ENCODE measurements at places on chromosomes 2 and 18.

DNA sequence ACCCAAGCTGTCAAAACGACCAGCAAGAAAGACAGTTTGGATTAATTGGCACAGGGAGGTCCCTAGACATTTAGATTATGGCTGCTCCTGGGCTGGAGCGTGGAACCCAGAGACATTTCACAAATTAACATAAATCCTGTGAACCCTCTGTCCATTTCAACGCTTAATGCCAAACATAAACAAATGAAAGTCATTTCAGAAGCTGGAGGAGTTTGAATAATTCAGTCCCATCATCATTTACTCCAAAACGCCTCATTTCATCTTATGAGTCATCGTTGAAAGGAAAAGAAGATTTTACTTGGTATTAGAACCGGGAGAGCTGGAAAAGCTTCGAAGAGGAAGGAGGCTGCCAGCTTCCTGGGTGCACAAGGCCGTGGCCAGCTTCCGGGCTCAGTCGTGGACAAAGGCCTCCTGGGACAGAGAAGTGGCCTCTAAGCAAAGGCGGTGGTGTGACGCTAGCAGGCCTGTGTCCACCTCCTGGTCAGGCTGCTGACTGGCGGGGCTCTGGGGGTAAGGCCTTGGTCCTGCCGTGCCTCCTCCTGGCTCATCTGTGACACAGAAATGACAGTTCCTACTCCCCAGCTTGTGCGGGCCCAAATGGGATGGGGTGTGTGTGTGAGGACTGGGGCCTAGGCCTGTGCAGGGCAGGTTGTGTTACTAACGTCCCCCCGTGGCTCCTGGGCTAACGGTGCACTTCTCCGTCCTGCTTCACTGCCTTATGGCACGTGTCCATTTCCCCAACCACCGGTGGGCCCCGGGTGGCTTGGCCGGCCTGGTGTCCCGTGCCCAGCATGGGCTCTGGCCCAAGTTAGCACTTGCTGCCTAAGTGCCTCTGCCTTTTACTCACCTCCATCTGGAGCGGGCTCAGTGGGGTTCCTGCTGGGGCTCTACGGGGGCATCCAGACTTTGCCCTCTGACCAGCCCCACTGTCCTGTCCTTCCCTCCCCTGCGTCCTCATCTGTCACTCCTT is 71.6 kb downstream of the RRM2 start:
- no peak for DNase-seq

DNA sequence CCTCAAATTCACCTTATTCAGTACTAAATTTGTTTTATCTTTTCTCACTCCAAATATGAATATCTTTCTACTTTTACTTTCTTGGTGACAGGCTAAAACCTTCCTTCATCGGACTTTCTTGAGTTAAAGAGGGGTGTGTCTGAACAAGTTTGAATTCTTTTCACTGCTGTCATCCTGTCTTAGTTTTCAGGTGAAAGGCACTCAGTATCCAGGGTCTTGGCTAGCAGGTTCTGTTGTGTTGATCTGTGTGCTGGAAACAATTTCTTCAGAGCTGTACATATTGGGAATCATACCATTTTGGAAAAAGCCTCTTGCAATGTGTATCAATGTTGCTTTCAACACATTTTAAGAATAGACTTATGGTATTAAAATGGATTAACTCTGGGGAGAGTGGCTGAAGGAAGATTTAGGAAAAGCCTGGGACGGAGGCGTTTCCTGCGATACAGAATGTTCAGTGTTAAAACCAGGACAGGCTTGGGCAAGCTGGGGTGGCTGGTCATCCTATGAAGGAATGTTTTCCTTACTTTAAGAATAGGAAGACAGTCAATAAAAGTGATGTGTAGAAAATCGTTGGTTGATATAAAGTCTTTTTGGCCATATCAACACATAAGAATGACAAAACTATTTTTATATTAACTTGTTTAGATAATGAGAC is 350.7 kb upstream of the SPRED2 start:
- DNase-seq, result no peak

DNA sequence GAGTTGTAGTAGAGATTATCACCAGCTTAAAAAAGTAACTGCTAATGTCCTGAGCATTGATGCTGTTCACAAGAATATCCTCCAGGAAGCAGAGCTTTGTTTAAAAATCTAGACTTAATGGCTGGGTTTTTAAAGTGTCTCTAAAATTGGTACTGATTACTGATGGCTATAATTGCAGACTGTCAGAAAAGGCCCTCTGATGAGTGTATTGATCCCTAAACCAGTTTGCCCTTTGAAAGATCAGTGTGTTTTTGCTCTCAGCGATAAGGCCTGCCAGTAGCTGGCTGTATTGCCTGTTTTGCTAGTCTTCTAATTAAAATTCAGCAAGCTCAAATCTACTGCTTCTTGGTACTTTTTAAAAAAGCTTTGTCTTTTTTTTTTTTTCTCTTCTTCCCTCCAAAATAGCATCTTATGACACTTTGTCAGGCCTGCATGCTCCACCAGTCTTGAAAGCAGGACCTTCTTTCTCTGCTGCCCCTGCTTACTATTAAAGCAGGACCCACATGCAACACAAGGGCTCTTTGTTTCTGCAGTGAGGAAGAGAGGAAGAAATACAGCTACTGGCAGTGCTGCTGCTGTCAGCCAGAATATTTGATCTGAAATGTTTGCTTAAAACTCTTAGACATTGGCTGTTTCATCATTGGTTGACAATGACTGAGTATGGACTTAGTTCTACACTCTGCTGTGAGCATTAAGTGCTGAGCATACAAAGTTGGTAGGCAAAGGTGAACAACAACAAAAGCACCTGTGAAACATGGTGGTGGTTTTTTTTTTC is 1.8 kb downstream of the SEC11C start:
- peak; percentile 74 for DNase-seq

- DNase-seq, result no peak
Observed at GRCh38 chr2:147659051-147659450, 185.8 kb upstream of the ACVR2A start.

DNA sequence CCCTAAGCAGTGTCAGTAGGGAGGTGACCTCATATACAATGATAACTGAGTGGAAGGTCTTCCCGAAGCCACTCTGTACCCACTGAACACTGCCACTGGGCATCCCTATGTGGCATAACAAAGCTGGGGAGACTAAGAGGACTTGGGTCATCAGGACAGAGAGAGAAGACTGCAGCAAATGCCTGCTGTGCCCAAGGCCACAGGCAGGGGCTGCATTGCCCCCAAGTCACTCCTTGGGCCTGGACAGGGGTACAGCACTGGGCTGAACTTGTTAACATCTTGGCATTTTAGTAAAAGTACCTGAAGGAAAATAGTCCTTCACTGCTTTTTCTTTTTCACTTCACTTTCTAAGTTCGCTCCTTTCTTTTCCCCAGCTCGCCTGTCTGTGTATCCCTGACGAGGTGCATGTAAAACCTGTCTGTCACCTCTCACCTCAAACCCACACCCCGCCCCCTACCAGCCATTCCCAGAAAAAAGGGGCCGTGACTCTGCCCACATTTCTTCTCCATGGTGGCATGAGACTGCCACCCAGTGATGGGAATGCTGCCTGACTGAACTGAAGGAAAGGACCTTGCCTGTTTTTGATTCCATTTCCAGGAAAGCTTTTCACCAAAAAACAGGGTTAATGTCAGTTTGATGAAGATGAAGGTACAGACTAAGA is 62.9 kb downstream of the MTHFD2 start:
- DNase-seq, result peak; percentile 55

GRCh38 chr2:228916416-228917090 is 354.5 kb downstream of the PID1 start:
- DNase-seq, result no peak

DNA sequence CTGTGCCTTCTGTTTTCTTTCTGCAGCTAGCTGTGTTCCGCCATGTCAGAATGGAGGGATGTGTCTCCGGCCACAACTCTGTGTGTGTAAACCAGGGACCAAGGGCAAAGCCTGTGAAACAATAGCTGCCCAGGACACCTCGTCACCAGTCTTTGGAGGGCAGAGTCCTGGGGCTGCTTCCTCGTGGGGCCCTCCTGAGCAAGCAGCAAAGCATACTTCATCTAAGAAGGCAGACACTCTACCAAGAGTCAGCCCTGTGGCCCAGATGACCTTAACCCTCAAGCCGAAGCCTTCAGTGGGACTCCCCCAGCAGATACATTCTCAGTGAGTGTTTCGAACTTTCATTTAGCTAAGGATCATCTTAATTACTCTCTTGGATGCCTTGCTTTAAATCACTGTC is 74.1 kb downstream of the LTBP1 start:
- DNase-seq, result no peak

DNA sequence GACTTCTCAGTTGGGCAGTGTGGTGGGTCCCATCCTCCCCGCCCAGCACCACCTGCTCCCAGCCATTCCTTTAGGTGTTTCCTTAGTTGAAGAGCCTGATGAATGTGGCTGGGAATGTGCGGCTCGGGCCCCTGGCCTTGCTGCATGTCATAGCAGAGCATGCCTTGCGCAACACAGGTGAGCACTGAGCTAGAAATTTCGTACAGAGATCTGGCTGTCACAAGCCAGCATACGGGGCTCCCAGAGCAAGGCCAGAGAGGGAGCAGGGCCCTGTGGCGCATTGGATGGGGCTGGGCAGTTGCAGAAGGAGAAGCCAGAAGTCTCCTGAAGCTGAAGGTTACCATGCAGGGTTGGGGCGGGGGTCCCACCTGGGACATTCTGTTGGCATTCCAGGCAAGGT is 129.7 kb downstream of the WDSUB1 start:
- no peak for DNase-seq

GRCh38 chr2:102147935-102148334 is 5.4 kb downstream of the IL1R1 start:
- DNase-seq, result no peak

- peak; percentile 17 for DNase-seq
Observed at GRCh38 chr18:39232490-39232889, 1666.9 kb upstream of the CELF4 start.

- DNase-seq, result no peak
Observed at GRCh38 chr2:230996661-230997060, 740 bp downstream of the SPATA3 start.

DNA sequence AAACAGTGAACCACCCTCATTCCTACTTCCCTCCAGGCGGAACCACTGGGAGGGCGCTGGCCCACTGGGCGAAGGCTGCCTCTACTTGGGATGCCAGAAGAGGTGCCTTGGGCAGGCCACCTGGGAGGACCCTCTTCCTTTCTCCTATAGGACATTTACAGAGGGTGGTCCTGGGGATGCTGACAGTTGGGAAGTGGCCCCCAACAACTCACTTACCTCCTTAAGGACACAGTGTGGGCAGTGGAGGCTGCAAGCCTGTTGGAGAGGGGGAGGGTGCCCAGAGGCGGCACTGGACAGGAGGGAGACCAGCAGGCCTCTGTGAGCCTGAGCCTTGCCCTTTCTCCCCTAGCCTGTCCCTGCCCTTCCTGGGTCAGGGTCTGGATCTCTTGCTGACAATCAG is 346.4 kb upstream of the HS6ST1 start:
- DNase-seq, result no peak

GRCh38 chr18:50340078-50340477 is 34.8 kb upstream of the SKA1 start:
- no peak for DNase-seq

DNA sequence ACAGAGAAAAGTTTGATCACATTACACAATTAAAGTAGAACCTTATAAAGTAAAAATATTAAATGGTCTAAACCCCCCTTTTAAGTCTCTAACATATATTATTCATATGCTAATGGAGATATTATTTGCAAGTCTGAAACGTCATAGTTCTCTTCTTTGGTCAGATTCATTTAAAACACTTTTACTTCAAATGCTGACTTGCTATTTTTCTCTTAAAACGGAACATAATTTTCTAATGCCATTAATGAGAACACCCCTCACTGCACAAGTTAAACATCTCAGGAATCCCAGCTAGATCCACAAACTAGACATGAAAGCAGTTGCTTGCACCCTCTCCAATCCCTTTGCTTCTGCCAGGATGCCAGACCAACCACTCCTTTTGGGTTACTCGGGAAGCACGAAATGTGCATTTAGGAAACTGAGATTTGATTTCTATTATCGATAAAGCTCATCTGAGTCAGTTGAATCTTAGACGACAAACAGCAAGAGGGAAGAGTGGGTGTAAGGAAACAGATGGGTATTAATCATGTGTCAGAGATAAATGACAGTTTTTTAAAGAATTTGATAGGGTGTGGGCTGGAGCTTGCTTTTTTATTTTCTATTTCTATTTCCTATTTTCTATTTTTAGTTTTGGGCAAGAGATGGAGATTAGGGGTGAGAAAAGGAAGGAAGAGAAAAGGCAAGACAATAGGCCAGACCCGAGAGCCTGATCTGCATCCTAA is 1.5 kb downstream of the ADD2 start:
- DNase-seq, result peak; percentile 27

- peak; percentile 16 for DNase-seq
Observed at GRCh38 chr2:236568068-236568921, 1.3 kb upstream of the ACKR3 start.

DNA sequence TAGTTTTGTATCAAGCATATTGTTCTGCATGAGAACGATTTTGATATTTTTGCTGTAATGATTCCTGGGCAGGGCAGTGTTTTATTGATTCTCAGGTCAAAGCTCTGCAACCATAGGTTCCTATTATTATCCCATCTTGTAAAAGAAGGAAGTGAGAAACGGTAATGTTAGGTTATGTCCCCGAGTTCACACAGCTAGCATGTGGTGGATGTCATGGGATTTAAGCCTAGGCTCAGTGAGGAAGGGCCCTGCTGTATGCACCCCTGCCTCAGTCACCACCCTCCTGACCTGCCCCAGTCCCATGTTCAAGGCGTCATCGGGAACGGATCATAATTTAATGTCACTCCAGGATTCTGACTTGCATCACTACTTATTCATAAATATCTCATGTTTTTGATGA is 10.7 kb downstream of the ACP1 start:
- DNase-seq, result no peak

GRCh38 chr2:36965751-36966369 is 476 bp downstream of the STRN start:
- DNase-seq, result peak; percentile 50

DNA sequence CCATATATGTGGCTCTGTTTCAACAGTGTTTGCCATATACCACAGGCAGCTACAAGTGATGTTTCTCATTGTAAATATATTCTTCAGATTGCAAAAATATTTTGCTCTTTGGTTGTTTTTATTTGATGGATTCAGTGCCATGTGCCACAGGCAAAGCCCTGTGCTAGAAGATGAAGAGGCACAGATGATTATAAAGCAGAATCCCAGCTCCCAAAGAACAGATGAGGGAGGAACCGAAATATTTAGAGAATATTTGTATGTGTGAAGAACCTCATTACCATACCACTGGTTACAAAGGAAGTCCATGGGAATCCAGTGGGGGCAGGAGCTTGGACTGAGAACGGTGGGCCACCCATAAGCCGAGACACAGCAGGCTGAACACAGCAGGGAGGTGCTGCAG is 143.8 kb upstream of the NDUFV2 start:
- no peak for DNase-seq

DNA sequence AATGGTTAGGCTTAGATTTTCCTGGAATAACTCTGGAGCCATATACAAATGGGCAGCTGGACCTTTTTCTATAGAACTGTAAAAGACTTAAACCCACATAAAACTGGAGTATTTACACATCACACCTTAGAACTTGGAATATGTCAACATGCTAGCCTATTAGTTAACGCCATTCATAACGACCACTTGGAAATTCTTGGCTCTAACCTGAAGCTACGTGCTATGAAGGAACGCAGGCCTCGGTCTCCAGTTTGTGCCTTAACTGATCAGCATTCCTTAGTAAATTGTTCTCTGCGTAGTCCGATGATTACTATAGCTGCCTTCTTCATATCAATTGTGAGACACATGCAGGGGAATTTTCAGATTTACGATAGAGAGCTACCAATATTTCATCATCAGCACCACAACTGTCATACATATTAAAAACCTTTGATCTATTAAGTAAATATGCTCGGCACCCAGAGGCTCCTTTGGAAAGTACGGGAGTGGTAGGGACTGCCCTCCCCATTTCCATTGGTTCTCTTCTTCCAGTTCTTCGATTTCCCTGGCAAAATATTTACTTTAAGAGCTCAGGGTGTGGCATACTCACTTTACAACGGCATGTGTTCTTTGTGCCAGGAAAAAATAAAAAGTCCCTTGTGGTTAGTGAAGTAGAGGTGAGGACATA is 17.5 kb upstream of the CCL20 start:
- DNase-seq, result no peak
